PC-3 (cell line): ENCODE measurements at places on chromosomes 12 and 14. TPM values are rescaled to one million over a fixed set of nuclear protein-coding genes. Genes with fewer than 3 reads are reported as not detected.
A peak's percentile ranks its signal among the peaks of the same experiment; 100 is the strongest.

DNA sequence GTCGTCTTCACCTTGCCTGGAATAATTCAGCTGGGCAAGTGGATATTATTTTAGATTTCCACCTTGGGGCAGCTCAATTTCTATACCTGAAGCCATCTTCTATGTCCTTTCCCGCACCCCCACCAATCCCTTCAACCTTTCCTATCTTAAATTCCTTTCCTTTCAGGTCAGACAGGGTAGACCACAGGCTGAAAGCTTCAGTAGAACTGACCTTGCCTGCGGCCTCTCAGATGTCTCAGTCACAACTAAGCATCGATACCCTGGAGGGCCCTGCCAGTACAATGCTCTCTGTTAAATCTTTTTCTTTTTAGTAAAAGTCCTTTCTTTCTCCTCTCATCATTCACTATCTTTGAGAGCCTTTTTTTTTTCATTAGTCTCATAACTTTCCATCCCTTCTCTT lies 38.9 kb downstream of the SLC2A14 start:
- H3K4me3 ChIP-seq: no peak overlapping the region
- no peaks in the 10 kb centered on the region for H3K36me3 ChIP-seq
- H3K27me3 ChIP-seq: no peaks in the 10 kb centered on the region
- H3K27ac ChIP-seq: no peak overlapping the region
- H3K4me1 ChIP-seq: no peaks in the 10 kb centered on the region
- DNase-seq: no peak

GRCh38 chr14:67815573-67816225 lies 691 bp downstream of the ZFYVE26 start:
- H3K4me3 ChIP-seq: peak overlapping the region; percentile 82
- H3K36me3 ChIP-seq: peaks cover 4% of the 10 kb centered on the region; the same call in 1 of the 2 replicates
- H3K4me1 ChIP-seq: peaks cover 25% of the 10 kb centered on the region
- no peaks in the 10 kb centered on the region for H3K27me3 ChIP-seq

GRCh38 chr14:74348735-74349463 lies 628 bp downstream of the VRTN start:
- DNase-seq: no peak
- no peaks in the 10 kb centered on the region for H3K36me3 ChIP-seq
- H3K4me1 ChIP-seq: no peaks in the 10 kb centered on the region
- no peak overlapping the region for H3K4me3 ChIP-seq
- no peak overlapping the region for H3K27ac ChIP-seq
- peaks cover 31% of the 10 kb centered on the region for H3K27me3 ChIP-seq

DNA sequence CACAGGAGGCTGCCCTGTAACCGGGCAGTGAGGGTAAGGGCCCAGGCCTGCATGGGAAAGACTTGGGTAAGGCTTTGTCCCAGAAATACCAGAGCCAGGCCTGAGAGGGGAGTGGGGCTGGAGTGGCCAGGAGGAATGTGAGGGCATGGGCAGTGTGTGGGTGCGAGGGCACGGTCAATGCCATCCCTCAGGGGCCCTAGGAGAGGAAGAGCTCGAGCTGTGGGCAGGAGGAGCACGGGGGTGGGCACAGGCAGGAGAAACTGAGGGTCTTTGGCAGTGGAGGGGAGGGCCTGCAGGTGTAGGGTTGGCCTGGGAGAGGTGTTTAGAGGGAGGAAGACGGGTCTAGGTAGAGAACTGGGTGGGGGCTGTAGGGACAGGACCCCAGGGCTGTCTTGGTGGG lies 381.6 kb downstream of the TMEM121 start:
- no peak overlapping the region for H3K27ac ChIP-seq
- no peak for DNase-seq
- H3K4me3 ChIP-seq: no peak overlapping the region
- no peaks in the 10 kb centered on the region for H3K4me1 ChIP-seq

- no peak overlapping the region for H3K4me3 ChIP-seq
- H3K27me3 ChIP-seq: no peaks in the 10 kb centered on the region
- H3K27ac ChIP-seq: no peak overlapping the region
- no peak for DNase-seq
- peaks cover 5% of the 10 kb centered on the region; the same call in 1 of the 2 replicates for H3K36me3 ChIP-seq
Observed at GRCh38 chr12:6204533-6205143, 4.4 kb downstream of the CD9 start.

- H3K4me1 ChIP-seq: no peaks in the 10 kb centered on the region
- H3K27ac ChIP-seq: no peak overlapping the region
- no peak overlapping the region for H3K4me3 ChIP-seq
- H3K27me3 ChIP-seq: no peaks in the 10 kb centered on the region
- peak; percentile 39 for DNase-seq
Observed at GRCh38 chr12:122862872-122863701, 27.8 kb downstream of the HIP1R start.

DNA sequence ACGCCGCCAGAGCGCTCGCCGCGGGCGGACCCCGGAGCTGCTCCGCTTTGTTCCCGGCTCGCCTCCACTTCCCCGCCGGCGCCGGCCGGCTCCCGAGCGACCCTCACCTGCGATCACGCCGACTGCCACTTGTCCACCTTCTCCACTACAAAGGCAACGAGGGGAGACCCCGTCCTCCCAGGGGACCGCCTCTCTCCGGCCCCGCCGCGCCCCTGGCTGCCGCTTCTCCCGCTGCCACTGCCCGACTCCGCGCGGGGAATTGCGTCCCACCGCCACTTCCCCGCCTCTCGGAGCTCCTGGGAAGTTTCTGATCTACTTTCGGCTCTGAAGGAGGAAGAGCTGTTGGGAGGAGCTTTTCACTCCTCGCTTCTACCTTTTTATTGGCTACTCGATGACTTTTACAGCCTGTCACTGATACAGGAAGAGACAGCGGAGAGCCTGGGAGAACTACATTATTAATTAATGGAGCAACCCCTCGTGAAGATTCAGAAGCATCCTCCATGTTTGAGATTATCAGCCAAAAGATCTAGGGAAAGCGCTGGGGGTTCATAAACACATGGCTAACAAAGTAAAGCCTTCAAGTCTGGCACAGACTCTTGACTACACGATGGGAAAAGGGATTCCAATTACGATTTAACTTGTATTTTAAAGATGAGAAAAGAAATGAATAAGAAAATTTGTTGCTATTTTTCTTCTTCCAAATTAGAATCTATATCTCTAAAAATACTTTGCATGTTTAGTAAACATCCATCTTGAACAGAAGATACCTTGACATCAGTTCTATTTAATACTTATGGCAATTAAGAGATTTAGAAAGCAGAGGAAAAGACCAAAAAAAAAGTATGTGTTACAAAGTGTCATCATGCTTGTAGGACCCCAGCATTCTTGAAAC lies at the start of gene BAZ1A:
Gene BAZ1A (minus strand): TSS at position 330 of the 892 bp plus-strand sequence. CDS start 756 bp downstream, outside the sequence.
- peak; percentile 93 for DNase-seq
- H3K27me3 ChIP-seq: no peaks in the 10 kb centered on the region
- H3K4me1 ChIP-seq: peaks cover 19% of the 10 kb centered on the region

GRCh38 chr12:105659355-105660075 lies 329.0 kb downstream of the C12orf75 start:
- no peak overlapping the region for H3K27ac ChIP-seq
- H3K27me3 ChIP-seq: peaks cover 11% of the 10 kb centered on the region; the same call in 1 of the 2 replicates
- no peak overlapping the region for H3K4me3 ChIP-seq
- no peaks in the 10 kb centered on the region for H3K4me1 ChIP-seq
- DNase-seq: peak; percentile 32

ST8SIA1 gene
- total RNA-seq: not detected in 2 replicates

FOXN4 gene
- not detected in 2 replicates for total RNA-seq

- H3K27me3 ChIP-seq: no peaks in the 10 kb centered on the region
- H3K4me1 ChIP-seq: peaks cover 8% of the 10 kb centered on the region
- no peak for DNase-seq
- H3K27ac ChIP-seq: no peak overlapping the region
- H3K4me3 ChIP-seq: no peak overlapping the region
Observed at GRCh38 chr12:89085421-89085820, 266.9 kb downstream of the DUSP6 start.

DNA sequence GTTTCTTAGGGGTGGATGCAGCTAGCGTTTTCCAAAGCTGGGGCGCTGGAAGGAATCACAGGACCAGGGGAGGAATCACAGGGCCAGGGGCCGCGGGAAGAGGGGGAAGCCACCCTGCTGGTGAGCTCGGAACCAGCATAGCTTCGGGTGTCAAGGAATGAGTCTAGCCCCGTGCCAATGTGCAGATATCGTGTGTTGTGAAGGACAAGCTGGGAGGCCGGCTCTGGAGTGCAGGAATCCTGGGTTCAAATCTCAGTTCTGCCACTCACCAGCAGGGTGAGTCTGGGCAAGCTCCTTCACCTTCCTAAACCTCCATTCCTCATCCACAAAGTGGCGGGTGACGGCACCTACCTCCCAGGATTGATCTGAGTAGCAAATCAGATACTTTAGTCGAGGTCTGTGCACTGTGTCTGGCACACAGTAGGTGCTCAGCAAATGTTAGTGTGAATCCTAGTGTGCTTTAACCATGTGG lies 53.6 kb upstream of the RIN3 start:
- H3K4me1 ChIP-seq: no peaks in the 10 kb centered on the region
- DNase-seq: no peak
- H3K27ac ChIP-seq: no peak overlapping the region
- no peak overlapping the region for H3K4me3 ChIP-seq
- no peaks in the 10 kb centered on the region for H3K27me3 ChIP-seq
- H3K36me3 ChIP-seq: no peaks in the 10 kb centered on the region

KCNH5 gene
- not detected in 2 replicates for total RNA-seq

ERG28 gene
- 12.5 and 13.9 TPM in 2 replicates for total RNA-seq

ACSS3 gene
- not detected in 2 replicates for total RNA-seq

GRCh38 chr14:65169351-65169750 lies 67.0 kb upstream of the MAX start:
- H3K4me3 ChIP-seq: no peak overlapping the region
- H3K36me3 ChIP-seq: no peaks in the 10 kb centered on the region
- no peak overlapping the region for H3K27ac ChIP-seq
- DNase-seq: no peak
- H3K4me1 ChIP-seq: peaks cover 18% of the 10 kb centered on the region
- H3K27me3 ChIP-seq: no peaks in the 10 kb centered on the region

- no peak for DNase-seq
- no peaks in the 10 kb centered on the region for H3K36me3 ChIP-seq
- H3K4me1 ChIP-seq: no peaks in the 10 kb centered on the region
- H3K4me3 ChIP-seq: no peak overlapping the region
- H3K27ac ChIP-seq: no peak overlapping the region
- H3K27me3 ChIP-seq: no peaks in the 10 kb centered on the region
Observed at GRCh38 chr14:23524954-23525353, 26.6 kb downstream of the ZFHX2 start.

GRCh38 chr12:66304296-66304900 lies 2.1 kb downstream of the HELB start:
- peaks cover 17% of the 10 kb centered on the region for H3K4me1 ChIP-seq
- DNase-seq: no peak
- H3K4me3 ChIP-seq: peak overlapping the region; percentile 98; the same call in 1 of the 2 replicates
- H3K27ac ChIP-seq: no peak overlapping the region
- H3K27me3 ChIP-seq: no peaks in the 10 kb centered on the region

GRCh38 chr14:90300611-90301047 lies 31.1 kb downstream of the NRDE2 start:
- H3K36me3 ChIP-seq: peaks cover 26% of the 10 kb centered on the region; the same call in 1 of the 2 replicates
- DNase-seq: no peak
- no peak overlapping the region for H3K27ac ChIP-seq
- no peak overlapping the region for H3K4me3 ChIP-seq

DNA sequence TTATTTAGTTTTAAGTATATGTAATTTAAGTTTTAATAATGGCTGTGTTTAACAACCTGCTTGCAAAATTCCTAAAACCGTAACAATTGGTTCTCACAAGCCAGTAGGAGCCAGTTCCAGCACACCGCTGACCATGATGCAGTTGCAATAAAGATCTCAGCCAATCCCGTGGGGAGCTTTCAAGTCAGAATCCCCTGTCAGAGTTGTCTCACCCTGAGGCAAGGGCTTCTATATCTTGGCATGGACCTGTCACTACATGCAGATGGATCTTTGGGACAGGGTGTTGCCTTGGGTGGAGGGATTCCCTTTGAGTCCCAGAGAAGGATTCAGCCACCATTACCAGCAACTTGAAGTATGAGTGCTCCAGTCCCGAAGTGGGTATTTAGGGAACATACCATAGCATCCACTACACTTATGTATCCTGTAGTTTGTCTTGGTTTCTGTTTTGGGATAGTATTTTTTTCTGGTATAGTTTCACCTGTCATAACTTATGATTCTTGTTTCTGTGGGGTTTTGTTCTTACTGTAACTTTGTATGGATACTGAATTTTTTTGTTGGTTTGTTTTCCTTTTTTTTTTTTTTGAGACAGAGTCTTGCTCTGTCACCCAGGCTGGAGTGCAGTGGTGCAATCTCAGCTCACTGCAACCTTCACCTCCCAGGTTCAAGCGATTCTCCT lies 30.1 kb upstream of the LIMA1 start:
- no peak overlapping the region for H3K4me3 ChIP-seq
- peaks cover 25% of the 10 kb centered on the region for H3K4me1 ChIP-seq
- H3K36me3 ChIP-seq: no peaks in the 10 kb centered on the region

GRCh38 chr14:88311780-88312179 lies 11.3 kb downstream of the KCNK10 start:
- no peak overlapping the region for H3K4me3 ChIP-seq
- peaks cover 14% of the 10 kb centered on the region; the same call in 1 of the 2 replicates for H3K27me3 ChIP-seq
- DNase-seq: no peak

GRCh38 chr14:88166616-88167015 lies 156.5 kb downstream of the KCNK10 start:
- H3K4me1 ChIP-seq: peaks cover 12% of the 10 kb centered on the region
- H3K36me3 ChIP-seq: no peaks in the 10 kb centered on the region
- DNase-seq: peak; percentile 92
- no peak overlapping the region for H3K4me3 ChIP-seq
- H3K27ac ChIP-seq: peak overlapping the region; percentile 83

DNA sequence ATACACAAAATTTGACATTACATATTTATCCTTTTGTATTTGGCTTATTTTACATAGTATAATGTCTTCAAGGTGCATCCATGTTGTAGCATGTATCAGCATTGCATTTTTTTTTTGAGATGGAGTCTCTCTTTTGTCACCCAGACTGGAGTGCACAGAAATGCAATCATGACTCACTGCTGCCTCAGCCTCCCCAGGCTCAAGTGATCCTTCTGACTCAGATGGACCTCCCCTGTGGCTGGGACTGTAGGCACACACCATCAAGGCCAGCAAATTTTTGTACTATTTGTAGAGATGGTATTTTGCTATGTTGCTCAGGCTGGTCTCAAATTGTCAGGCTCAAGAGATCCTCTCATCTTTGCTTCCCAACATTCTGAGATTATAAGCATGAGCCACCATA lies 214.4 kb upstream of the ALG10B start:
- peak; percentile 76 for DNase-seq
- no peaks in the 10 kb centered on the region for H3K36me3 ChIP-seq
- no peaks in the 10 kb centered on the region for H3K27me3 ChIP-seq

GRCh38 chr14:21454843-21455544 lies 929 bp downstream of the CHD8 start:
- H3K27me3 ChIP-seq: no peaks in the 10 kb centered on the region
- H3K4me3 ChIP-seq: peak overlapping the region; percentile 97
- no peak overlapping the region; the same call in 1 of the 2 replicates for H3K27ac ChIP-seq
- H3K36me3 ChIP-seq: no peaks in the 10 kb centered on the region
- peaks cover 12% of the 10 kb centered on the region for H3K4me1 ChIP-seq
- DNase-seq: no peak

DNA sequence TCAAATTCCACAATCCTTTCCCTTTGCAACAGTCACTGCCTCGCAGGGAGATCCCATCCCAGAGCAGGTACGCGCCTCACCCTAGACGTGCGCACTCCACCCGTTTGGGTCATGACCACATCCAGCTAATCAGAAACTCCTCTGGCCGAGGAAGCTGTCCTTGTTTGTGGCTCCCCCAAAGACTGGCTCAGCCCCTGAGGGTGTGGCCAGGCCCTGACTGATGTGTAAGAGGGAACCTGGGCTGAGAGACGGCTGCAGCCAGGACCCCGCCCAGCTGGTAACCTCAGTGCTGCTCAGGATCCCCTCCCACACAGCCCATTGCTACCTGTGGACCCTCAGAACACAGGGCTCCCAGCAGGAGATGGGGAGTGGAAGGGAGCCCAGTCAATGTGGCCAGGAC lies 183.2 kb upstream of the SFSWAP start:
- no peak overlapping the region for H3K27ac ChIP-seq
- H3K27me3 ChIP-seq: peaks cover 68% of the 10 kb centered on the region
- H3K4me1 ChIP-seq: no peaks in the 10 kb centered on the region
- no peak overlapping the region for H3K4me3 ChIP-seq

DLK1 gene
- not detected in 2 replicates for total RNA-seq
